Hypothalamus (tissue), 51 donors: ENCODE measurements at places on chromosomes 2 and 18.

- DNase-seq, result no peak
Measured at GRCh38 chr2:13652531-13653313, 936.0 kb downstream of the TRIB2 start.

DNA sequence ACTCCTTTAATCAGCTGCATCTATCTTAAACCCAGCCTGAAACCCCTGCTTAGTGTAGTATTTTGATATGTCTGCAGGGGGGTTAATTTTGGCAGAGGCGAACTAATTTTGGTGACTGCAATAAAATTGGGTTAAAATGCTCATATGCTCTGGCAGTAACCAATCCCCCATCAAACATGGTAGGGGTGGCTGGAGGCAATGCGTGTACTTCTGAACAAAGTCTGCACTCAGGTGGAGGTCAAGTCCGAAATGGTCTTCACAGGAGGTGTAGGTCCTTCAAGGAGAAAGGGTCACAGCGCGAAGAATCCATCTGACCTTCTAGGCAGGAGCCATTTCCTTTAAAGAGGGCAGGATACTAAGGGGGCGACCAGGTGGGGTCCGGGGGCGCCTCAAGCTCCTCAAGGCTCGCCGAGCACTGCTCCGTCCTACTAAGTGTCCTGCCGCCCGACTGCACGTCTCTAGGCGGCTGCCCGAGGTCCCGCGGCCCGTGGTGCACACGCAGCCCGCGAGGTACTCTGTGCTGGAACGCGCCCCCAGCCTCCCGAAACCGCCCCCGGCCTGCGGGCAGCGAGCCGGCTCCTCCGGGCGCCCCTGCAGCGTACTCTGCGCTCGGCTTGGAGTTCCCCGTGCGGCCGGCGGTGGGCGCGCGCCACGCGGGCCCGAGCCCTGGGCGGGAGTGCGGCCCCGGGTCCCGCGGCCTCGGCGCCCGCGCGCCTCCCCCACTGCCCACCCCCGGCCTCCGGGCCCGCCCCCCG is 1.7 kb upstream of the LDLRAD4 start:
- DNase-seq, result peak; percentile 71

- no peak for DNase-seq
Measured at GRCh38 chr18:53698907-53699306, 525.6 kb downstream of the MBD2 start.

- DNase-seq, result no peak
Measured at GRCh38 chr2:1747065-1747941, 3.0 kb upstream of the PXDN start.

- no peak for DNase-seq
Measured at GRCh38 chr2:200399046-200399445, 92.6 kb downstream of the SPATS2L start.

GRCh38 chr18:6145645-6146306 is 250.5 kb upstream of the TMEM200C start:
- peak; percentile 2 for DNase-seq

- DNase-seq, result no peak
Measured at GRCh38 chr2:183283209-183283608, 159.0 kb downstream of the NUP35 start.
